Right ventricle myocardium inferior (tissue), 1 donor: ENCODE measurements at places on chromosomes 6 and 20.

DNA sequence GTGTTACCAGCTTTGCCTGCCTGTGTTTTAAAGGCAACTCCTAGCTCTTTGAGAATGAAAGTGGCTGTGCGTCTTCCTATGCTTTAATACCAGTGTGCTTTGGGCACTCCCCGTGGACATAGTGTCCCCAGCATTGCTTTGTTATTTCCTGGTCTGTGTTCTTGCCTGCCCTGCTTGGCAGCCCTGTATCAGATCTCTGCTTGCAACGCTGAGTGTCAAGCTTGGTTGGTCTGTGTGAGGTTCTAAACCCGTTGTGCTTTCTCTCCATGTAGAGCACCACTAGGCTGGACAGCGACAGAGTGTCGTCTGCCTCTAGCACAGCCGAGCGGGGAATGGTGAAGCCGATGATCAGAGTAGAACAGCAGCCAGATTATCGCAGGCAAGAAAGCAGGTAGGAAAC is 80.2 kb downstream of the AFDN start:
- peak; percentile 70 for DNase-seq

DNA sequence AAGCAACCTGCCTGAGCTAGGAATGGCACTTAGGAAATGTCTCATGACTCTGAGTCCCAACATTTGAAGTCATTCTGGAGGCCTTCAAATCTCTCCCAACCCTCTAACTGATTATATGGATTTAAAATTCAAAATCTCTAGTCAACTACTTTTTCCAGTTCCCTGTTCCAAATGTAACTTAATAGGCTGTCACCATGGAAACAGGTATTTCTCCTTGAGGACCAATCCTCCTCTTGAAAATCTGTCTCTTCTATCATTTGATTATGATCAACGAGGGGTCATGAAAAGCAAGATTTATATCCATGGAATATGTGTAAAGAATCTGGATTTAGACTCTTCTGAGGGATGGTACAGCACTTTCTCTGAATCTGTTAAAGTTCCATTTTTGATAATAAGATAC is 127.3 kb upstream of the DTNBP1 start:
- no peak for DNase-seq

DNA sequence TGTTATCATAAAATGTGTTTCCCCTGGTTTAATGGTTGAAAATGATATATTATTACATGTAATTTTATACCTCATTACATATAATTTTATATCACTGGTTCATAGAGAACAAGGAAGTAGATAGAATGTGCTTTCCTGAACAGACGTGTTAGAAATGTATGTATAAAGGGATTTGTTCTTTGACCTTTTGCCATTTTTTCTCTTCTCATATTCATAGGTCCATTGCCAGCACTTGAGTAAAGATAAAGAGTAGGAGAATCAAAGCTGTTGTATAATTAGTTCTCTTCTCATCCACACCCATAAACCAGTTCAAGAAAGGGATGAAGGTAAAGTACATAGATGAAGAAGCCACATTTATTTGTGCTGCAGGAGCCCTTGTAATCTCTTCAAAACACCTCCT is 46.7 kb downstream of the RNF217 start:
- no peak for DNase-seq

- DNase-seq: no peak
Measured at GRCh38 chr6:163214259-163214658, 200.3 kb upstream of the QKI start.

DNA sequence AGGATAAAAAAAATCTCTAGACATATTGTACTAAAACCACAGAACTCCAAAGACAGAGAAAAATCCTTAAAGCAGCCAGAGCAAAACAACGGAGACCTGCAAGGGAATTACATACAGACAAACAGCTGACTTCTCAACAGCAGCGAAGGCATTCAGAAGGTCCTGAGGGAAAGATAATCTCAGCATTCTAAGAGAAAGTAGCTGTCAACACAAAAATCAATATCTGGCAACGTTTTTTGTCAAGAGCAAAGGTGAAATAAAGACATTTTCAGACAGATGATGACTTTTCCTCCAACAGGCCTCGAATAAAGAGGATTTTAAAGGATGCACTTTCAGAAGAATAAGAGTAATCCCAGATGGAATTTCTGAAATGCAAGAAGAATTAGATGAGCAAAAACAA is 6.1 kb upstream of the SCGN start:
- no peak for DNase-seq

DNA sequence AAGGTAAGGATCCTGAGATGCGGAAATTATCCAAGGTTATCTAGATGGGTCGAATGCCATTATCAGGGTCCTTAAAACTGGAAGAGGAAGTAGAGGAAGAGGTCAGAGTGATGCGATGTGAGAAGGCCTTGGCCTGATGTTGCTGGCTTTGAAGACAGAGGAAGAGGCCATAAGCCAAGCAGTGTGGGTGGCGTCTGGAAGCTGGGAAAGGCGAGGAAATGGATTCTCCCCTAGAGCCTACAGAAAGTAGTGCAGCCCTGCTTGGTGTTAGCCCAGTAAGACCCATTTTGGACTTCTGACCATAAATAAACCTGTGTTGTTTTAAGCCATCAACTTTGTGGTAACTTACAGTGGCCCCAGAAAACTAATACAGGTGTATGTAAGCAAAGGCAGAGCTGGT is 2.0 kb downstream of the SRXN1 start:
- DNase-seq: no peak

- DNase-seq: no peak
Measured at GRCh38 chr6:149488815-149489214, 4.0 kb upstream of the ZC3H12D start.

DNA sequence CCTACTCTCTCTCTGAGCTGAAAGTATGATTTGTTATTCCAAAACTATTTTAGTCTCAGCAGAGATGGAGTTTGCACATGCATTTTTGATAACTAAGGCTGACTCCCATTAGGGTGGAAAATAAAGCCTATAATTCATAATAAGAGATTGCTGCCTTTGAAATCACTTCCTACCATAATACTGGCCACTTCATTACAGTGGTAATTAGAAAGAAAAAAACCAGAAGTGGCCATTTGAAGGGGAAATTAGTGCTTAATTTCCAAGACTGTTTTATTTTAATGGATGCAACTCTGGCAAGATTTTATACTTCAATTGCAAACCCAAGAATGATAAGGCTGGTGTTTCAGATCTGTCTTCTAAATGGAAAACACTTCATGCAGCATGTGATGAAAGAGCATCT is 43.4 kb downstream of the SLC35B3 start:
- DNase-seq: no peak

GRCh38 chr6:74115674-74116073 is 419.7 kb downstream of the CD109 start:
- DNase-seq: no peak

- no peak for DNase-seq
Measured at GRCh38 chr6:47044397-47044796, 2.3 kb upstream of the ADGRF1 start.

DNA sequence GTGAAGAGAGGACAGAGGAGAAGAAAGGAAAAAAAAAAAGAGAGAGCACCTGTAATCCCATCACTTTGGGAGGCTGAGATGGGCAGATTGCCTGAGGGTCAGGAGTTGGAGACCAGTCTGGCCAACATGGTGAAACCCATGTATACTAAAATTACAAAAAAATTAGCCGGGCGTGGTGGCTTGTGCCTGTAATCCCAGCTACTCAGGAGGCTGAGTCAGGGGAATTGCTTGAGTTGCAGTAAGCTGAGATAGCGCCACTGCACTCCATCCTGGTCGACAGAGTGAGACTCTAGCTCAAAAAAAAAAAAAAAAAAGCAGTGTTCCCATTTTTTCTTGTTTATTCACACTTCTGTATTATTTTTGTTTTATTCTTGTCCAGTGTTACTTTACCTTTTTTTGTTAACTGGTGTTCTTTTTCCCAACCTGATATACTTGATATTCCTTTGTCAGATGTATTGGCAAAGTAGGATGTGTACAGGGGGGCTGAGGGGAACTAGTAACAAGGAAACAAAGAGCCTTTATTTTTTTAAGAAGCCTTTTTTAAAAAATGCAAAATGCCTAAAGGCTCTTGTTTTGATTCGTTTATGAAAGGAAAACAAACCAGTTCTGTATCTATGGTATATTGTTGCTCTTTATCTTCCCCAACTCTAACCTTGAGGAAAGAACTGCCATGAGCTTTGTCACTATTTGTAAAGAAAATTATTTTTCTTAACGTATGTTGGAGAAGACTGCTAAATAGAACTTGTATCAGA is 22.3 kb downstream of the COL19A1 start:
- no peak for DNase-seq
